ENCODE measurements at places on chromosomes 1 and 21.
A peak's percentile ranks its signal among the peaks of the same experiment; 100 is the strongest.

- no peak for DNase-seq
Measured at GRCh38 chr1:157137408-157138219, 581 bp downstream of the ETV3 start.

DNA sequence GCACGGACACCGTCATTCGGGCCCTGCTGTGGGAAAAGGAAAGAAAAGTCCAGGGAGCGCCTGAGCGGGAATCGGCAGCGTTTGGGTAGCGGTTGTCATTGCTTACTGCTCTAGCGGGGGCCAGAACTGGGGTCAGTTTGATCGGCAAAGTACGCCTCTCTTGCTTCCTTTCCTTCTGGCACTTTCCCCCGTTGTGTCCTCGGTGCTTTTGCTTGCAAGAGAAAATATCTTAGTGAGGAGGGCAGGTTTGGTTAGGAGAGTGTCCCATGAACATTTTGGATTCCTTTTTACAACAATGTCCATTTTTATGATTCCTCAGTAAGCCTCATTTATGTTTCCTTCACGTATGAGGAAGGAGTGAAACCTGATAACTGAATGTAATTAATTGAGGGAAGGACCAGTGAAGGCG, 670 bp downstream of the ST3GAL3 start:
- DNase-seq, result no peak

DNA sequence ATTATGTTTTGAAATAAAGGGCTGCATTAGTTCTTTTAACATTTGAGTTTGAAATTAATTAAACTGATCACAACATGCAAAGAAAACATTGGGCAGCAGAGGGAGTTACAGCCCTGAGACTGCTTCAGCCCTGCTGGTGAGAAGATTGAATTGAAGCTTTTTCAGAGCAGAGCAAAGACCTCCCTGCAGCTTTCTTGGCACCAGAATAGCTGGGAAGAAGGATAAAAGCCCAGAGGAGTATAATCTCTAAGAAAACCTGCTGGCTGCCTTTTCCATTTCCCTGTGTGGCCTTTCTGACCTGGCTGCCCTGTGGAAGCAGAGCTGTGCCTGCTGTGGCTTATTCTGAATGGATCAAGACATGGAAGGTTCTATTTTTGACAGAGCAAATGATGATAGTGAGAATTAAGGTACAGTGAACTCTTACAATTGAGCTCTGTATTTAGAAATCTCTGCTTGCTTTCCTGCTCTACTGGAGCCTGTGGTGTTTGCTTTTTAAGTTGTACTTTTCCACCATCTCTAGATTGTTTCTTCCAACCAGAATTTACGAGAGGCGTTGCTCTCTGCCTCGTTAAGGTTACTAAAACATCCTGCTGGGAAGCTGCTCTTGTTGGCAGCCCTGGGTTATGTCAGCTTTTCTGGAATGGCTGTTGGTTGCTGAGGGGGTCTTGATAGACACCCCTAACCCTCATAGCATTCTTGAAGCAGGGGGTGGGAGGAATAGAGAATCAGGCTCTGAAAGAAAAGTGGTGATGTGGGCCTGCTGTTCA, 9.9 kb downstream of the SNRPE start:
- DNase-seq, result no peak

DNA sequence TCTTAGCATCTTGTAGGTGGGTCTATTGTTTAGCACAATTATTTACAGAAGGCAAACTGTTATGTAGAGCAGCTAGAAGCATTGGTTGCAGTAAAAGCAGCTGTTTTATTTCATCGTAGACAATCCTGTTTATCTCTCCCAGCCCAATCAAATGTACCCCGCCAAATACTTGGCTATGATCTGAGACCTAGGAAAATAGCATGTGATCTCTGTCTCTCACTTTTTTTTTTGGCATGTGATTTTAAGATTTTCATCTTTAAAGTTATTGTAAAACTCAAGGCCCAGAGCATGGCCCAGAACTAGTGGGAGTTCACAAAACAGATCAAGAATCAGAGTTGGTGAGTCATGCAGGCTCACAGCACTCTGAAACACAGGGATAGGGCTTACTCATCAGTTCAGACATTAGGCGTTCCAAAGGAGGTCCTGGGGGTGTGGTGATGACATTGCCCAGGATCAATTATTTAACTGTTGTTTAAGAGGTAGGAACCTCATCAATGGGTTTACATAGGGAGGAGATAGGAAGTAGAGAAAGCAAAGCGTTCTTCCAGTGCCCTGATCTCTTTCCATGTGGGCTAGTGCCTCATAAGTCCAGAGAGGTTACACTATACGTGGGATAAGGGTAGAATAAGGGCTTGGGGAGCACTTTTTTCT, 40.2 kb downstream of the TBX19 start:
- no peak for DNase-seq

GRCh38 chr1:60503266-60503925, 429.8 kb upstream of the C1orf87 start:
- DNase-seq, result no peak

GRCh38 chr21:35994613-35995012, 65.7 kb downstream of the SETD4 start:
- no peak for DNase-seq

DNA sequence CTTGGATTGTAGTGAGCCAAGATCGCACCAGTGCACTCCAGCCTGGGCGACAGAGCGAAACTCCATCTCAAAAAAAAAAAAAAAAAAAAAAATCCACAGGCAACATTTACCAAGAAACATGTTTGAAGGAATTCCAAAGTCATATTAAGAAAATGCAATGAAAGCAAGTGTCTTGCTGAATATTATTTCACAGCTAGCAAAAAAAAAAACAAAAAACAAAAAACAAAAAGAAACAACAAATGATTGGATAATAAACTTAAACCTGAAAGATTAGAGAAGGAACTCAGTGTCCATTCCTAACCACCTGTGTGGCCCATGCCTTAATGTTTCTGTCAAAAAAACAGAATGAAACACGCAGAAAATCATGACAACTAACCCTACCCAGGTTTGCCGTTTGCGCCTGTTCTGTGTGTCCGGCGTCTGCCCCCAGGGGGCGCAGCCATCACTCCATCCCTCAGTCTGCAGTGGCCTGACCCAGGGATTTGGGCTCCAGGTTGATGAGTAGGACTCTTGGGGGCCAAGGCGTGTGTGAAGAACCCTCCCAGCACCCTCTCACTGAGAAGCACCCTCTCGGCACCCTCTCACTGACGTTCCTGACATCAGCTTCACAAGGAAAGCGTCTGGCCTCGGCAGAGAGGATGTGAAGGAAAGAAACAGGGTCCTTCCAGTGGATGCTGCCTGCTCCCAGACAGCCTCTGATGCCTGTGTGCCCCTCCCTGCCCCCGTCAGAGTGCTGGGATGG, 19.2 kb upstream of the PTTG1IP start:
- peak; percentile 80 for DNase-seq

DNA sequence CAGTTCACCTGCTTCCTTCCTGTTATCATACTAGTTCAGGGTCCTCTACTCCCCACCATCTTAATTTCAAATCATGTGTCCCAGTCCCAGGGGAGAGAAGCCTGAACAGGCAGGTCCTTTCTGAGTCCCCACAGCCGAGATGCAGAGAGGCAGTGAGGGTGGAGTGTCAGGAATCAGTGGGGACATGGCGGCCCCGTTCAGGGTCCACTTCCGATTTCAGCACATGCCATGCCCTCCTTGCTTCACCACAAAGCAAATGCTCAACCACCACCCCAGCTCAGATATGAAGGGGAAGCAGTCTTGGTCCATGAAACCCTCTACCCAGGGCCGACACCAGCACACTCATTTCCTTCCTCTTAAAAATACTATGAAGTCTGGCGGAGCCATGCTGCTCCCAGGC, 5.2 kb upstream of the SEMA4A start:
- DNase-seq, result no peak

- DNase-seq, result no peak
Measured at GRCh38 chr1:234871039-234871709, 257.5 kb downstream of the TOMM20 start.

DNA sequence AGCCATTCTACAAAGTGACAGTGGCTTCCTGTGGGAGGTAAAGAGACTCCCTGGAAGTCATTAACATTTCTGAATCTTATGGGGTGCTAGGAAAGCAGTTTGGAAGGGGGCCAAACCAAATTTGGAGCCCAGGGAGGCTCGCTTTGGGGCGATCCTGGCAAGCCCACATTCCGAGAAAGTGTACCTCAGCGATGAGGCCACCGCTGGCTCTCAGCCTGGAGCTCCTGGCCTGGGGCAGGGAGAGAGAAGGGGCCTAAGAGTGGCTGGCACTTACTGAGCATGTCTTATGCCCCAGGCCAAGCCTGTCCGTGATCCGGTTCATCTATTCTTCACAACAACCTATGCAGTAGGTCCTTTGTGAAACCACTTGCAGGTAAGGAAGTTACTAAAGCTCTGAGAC, 98.8 kb downstream of the CCDC185 start:
- no peak for DNase-seq

DNA sequence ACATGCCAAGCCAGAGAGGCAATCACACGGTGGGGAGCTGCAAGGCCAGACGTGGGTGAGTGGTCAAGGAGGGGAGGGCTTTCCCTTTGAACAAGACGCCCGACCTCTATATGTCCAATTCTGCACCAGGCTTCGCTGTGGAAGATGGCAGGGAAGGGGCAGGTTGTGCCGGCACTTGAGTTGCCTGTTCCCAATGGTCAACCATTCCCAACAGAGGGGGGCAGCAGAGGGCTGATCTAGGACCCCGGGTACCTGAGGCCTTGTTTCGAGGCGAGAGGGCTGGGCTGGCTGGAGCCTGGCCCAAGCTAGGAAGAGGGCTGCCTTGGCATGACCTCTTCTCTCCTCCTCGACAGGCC, 64.9 kb downstream of the TMEM53 start:
- peak; percentile 18 for DNase-seq

DNA sequence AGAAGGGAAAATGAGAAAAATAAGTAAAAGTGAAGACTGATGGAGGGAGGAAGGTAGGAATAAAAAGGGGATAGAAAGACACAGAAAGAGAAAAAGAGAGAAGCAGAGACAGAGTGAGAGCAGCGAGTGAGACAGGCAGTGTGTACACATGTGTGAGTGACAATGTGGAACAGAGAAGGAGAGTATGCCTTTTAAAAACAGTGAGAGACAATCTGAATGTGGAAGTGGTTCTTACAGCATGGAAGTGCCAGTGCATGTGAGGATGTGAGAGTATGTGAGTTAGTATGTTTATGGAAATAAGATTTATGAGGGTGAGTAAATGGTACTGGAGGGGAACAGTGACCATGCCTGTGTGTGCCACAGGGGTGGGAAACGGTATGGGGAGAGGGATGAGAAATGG, 1.2 kb downstream of the NEGR1 start:
- DNase-seq, result no peak

- no peak for DNase-seq
Measured at GRCh38 chr1:21059021-21059420, 117.7 kb downstream of the EIF4G3 start.

- no peak for DNase-seq
Measured at GRCh38 chr1:61518670-61519400, 206.1 kb downstream of the TM2D1 start.

- DNase-seq, result peak; percentile 27
Measured at GRCh38 chr21:34745557-34746255, 76.9 kb downstream of the CLIC6 start.

DNA sequence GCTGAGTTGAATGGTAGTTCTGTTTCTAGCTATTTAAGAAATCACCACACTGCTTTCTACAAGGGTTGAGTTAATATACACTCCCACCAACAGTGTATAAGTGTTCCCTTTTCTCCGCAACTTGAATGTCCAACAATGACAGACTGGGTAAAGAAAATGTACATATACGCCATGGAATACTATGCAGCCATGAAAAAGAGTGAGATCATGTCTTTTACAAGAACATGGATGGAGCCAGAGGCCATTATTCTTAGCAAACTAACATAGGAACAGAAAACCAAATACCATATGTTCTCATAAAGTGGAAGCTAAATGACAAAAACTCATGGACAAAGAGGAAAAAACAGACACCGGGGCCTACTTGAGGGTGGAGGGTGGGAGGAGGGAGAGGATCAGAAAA, 14.8 kb upstream of the TTLL7 start:
- DNase-seq, result no peak

DNA sequence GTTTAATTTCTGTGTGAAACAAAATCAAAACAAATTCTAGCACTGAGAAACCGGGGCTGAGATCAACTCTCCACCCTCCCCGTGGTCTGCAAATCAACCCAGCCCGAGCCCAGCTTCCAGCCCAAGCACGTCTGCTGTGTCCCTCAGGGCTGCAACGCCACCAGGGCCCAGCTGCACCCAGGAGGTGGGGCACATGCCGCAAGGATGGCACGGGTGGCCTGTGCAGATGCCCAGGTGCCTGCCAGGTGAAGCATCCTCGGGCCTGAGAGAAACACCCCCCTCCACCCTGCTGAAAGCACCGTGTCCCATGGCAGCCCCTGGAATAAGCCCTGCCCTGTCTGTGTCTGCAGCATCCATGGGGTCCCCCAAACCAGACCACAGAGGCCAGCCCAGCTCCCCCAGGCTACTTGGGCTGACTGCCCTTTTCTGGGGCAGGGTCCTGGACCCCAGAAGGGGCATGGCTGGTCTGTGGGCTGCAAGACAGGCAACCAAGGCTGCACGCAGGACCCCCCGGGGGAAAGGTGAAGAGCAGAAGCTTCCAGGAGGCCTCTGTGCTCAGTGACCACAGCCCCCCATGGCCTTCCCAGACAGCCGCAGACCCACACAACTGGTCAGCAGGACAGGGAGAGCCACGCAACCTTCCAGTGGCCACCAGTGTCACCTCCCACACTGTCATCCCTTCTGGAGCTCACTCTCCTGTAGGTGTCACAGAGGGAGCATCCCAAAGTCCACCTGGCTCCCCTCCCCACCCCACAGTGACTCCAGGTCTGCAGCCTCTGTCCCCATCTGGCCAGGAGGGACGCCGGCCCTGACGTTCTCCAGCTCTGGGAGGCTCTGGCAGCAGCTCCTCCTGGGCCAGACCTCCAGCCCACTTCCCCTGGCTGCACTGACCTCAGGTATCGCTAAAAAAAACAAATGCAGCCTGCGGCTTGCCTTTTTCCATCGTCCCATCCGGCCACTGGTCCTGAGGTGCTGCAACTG, 7.7 kb downstream of the WNT9A start:
- DNase-seq, result no peak

GRCh38 chr1:39585933-39586332, 9.3 kb upstream of the PABPC4 start:
- no peak for DNase-seq

DNA sequence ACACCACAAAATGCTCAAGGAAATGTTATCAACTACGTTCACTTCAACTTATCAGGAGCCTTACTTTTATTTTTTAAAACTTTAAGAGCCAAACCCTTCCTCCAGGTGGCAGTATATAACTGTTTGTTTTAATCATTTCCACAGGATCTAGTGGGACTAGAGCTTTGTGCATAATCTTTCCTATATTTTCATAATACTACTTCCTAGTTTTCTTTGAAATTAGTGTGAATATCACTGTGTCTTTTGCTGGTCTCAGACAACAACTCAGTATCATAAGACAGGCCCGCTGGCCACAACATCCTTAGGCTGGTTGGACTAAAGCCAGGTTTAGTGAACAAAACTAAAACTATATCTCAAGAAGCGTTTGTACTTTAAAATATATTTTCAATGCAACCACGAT, 145.5 kb downstream of the TIAM1 start:
- DNase-seq, result no peak

DNA sequence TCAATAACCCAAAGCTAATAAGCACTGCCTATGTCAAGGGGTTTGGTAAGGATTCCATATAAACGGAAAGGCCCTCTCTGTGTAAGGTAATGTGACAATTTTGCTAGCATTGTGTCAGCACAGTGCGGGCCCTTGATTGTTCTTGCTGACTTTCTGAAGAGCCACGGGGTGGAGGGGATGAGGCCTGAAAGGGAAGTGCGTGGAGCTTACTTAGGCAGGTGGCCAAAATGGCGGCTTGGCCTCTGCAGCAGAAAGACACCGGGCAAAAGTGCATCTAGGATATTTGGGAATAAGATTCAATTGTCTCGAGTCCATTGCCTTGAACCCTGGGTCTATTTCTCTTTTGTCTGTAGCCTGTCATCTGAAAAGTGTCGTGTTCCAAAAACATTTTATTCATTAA, 114.3 kb downstream of the TGFB2 start:
- DNase-seq, result no peak

Data from activated CD4-positive, alpha-beta T cell treated with anti-CD3 and anti-CD28 coated beads, Interleukin-2, amount 50 U/mL, for 1 hour (primary cell).